ENCODE measurements at places on chromosomes 3 and 15.

GRCh38 chr3:10492364-10493201, 12.8 kb downstream of the ATP2B2 start:
- DNase-seq: no peak

GRCh38 chr3:60657972-60658371, 593.3 kb downstream of the FHIT start:
- no peak for DNase-seq

GRCh38 chr3:197713477-197713822, 23.3 kb downstream of the RUBCN start:
- no peak for DNase-seq

GRCh38 chr15:57668016-57668415, 38.5 kb upstream of the POLR2M start:
- DNase-seq: no peak

- no peak for DNase-seq
Measured at GRCh38 chr3:53269888-53270880, 14.4 kb upstream of the TKT start.

DNA sequence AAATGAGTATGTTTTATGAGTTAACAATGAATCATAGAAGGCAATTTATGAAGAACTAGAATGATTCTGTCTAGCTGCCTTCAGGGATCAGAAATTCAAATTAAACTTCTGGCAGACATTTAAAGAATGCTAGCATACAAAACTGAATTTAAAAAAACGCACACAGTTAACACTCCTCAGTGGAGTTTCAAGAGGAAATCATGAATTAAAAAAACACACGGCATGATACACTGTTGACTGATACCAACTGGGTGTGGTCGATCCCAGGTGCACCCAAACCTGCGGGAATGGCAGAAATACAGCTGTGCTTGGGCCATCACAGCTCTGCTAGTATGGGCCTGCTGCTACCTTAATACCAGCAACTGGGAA, 526.0 kb downstream of the FOXP1 start:
- no peak for DNase-seq

GRCh38 chr3:45554006-45554666, 40.4 kb upstream of the LIMD1 start:
- no peak for DNase-seq

DNA sequence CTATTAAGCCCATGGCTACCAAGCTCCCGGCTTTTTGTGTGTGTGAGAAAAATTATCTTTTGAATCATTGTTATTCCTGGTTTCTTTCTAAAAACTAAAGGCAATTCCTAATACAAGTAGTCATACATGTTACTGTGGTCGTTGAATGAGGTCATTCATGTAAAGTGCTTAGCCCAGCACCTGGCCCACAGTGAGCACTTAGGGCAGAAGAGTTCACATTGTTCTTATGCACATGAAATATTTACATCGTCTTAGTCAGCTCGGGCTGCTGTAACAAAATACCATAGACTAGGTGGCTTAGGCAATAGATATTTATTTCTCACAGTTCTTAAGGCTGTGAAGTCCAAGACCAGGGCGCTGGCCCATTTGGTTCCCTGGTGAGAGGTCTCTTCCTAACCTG, 216.1 kb downstream of the SHQ1 start:
- no peak for DNase-seq

DNA sequence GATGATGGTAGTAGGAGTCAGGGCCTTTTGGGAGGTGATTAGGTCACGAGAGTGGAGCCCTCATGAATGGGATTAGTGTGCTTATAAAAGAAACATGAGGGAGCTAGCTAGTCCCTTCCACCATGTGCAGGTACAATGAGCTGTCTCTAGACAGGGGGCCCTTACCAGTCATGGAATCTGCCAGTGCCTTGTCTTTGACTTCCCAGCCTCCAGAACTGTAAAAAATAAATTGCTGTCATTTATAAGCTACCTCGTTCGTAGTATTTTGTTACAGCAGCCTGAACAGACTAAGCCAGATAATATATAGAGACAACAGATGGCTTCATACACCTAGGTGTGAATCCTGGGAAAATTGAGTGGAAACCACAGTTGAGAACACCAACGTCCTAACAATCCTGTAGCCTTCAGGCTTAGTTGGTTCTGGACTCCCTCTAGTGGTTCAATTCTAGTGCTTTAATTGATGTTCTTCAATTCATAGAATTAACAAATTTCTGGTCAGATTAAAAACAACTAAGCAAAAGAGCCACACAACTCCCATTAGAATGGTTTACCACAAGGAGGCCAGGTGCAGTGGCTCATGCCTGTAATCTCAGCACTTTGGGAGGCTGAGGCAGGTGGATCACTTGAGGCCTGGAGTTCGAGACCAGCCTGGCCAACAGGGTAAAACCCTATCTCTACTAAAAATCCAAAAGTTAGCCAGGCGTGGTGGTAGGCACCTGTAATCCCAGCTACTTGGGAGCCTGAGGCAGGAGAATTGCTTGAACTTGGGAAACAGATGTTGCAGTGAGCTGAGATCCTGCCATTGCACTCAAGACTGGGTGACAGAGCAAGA, 21.3 kb upstream of the GATM start:
- no peak for DNase-seq

DNA sequence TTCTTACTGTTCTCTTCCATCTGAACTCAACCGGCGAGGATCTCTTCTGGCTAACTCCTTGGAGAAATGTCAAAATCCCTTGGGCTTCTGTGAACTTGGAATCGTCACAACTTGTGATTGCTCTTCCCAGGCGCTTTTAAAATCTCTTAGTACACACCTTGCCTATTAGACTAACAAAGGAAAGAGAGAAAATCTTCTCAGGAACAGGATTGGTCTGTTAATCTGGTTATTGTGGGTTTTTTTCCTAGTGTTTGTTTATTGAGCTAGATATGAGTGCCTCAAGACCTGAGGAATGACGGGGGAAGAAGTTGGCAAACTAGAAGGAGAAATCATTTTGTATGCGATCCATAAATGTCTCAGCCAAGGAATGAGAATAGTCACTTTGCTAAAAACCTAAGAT, at the start of gene ATP13A5:
TSS of gene ATP13A5 (minus strand) at position 48 of the 400 bp plus-strand sequence. CDS start at position 20, 28 bp downstream.
- no peak for DNase-seq

- DNase-seq: no peak
Measured at GRCh38 chr15:74789741-74790079, 7.8 kb downstream of the CSK start.

DNA sequence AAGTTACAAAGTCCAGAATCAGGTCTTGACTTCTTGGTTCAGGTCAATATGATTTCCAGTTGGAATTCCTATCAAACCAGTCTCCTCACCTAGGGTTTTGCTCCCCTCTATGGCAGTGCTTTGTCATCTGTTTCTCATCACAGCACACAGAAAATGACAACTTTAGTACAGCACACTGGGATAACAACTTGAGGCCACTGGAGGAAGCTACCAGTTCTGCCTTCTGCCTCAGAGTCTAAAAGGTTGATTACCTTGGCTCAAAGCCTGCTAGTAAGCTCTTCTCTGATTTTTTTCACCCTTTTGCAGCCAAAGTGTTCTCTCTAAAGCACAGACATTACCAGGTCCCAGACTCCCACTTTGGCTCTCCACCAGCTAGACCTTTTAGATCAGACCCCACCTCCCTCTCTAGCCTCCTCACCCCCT, 24.8 kb upstream of the TRIM59 start:
- no peak for DNase-seq

DNA sequence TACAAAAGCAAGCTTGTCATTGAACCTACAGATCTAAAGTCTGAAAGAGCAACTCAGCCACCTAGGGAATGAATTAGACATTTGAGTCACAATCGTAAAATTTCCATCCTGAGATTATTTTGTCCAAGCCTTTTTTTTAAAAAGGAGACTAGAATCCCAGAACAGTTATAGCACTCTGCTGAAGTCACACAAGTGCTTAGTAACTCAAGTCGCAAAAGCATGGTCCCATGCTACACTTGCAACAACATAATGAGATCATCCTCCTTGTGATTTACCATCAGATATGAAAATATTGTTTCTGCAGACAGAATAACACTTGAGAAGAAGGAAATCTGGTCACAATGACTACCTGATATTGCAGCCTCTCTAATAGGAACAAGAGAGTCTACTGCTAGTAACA, 106.7 kb downstream of the ZIC4 start:
- DNase-seq: no peak

GRCh38 chr15:92621972-92622533, 33.5 kb downstream of the FAM174B start:
- no peak for DNase-seq

DNA sequence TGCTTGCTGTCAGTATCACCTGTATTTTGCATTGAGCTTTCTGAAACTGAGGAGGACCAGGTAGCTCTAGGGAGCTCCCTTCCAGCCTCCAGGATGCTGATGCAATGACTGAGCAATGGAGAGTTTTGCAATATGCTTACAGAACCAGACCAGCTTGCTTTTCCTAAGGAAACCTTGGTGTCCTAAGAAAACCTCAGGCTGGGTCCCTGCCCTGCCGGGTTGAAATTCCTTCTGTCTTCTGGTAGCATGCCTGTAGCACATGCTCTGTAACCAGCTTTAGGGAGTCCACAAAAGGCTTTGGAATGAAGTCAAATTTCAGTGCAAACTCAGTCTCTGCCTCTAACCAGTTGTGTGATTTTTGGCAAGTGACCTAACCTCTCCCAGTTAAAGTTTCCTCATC, 65.8 kb upstream of the GSK3B start:
- no peak for DNase-seq

GRCh38 chr3:38229036-38229435, 36.6 kb upstream of the SLC22A13 start:
- no peak for DNase-seq

- no peak for DNase-seq
Measured at GRCh38 chr3:166829896-166830295, 550.2 kb downstream of the ZBBX start.

- DNase-seq: no peak
Measured at GRCh38 chr3:188217011-188217463, 63.1 kb downstream of the LPP start.

DNA sequence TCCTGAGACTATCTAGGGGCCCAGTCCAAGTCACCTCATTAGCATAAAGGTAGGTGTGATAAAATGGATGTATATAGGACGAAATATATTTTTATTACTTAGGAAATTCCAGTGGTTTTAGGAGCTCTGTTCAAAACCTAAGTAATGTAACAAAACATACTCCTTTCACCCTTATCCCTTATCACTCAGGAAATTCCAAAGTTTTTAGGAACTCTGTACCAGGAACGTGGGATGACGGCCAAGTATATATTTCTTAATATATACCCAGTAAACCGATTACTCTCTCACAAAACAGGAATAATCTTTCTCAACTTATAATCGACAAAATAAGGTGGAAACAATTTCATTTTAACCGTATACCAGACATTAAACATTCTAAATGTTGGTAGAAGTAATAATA, 195.7 kb downstream of the ZPLD1 start:
- DNase-seq: no peak

- DNase-seq: no peak
Measured at GRCh38 chr15:55685286-55685685, 57.7 kb downstream of the PRTG start.

GRCh38 chr3:198046120-198046857, 86.3 kb downstream of the LMLN start:
- no peak for DNase-seq

- no peak for DNase-seq
Measured at GRCh38 chr3:111610189-111610588, 15.0 kb upstream of the ZBED2 start.

All from cortex of kidney (tissue), 1 donor.